Skeletal muscle cell (primary cell): ENCODE measurements at places on chromosomes 5 and 9.

GRCh38 chr5:106085136-106085535 is 1585.6 kb downstream of the EFNA5 start:
- DNase-seq = no peak

- DNase-seq = no peak
These were observed 123.0 kb downstream of the C9orf50 start for GRCh38 chr9:129497813-129498450.

DNA sequence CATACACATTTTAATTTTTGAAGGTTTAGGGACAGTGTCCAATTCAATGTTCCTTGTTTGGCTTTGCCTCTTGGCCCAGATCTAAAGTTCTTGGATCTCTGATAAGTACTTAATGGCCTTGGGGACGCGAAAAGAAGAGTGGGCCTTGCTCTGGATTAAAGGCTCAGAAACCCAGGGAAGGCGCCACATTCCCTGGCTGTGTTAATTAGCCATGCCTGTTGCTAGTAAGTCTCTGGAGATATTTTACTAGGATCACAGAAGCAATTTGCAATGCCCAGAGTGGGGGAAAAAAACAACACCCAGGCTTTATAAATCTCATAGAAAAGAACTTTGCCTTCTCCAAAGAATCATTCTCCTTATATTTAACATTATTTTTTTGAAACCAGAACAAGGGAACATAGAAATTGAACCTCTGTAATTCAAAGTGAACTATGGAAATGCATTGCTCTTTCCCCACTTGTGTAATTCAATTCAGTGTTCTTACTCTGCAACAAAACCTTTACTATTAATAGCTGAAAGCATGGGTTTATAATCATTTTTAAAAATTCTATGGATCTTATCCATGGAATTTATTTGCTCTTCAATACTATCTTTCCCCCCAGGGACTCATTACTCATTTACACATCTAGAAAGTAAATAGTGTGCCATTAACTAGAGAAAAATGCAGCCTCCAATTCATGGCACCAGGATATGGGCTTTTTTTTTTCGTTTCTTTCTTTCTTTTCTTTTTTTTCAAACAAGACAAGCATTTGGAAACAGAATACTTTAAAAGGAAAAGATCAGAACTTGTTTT is 172.2 kb upstream of the ANKRD55 start:
- DNase-seq = no peak

DNA sequence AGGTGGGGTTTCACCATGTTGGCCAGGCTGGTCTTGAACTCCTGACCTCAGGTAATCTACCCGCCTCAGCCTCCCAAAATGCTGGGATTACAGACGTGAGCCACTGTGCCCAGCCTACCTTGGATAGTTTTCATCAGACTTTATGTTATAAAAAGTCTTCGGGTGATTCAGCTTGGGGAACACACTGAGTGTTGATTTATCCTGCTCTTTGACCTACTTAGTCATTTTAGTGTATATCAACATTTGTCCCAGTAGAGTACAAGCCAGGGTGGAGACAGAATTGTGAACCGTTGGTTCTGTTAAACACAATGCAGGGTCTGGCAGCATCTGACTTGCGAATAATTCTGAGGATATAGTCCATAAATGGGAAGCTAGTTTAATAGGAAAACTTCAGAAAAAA is 39.7 kb downstream of the NFX1 start:
- DNase-seq = peak; percentile 73

DNA sequence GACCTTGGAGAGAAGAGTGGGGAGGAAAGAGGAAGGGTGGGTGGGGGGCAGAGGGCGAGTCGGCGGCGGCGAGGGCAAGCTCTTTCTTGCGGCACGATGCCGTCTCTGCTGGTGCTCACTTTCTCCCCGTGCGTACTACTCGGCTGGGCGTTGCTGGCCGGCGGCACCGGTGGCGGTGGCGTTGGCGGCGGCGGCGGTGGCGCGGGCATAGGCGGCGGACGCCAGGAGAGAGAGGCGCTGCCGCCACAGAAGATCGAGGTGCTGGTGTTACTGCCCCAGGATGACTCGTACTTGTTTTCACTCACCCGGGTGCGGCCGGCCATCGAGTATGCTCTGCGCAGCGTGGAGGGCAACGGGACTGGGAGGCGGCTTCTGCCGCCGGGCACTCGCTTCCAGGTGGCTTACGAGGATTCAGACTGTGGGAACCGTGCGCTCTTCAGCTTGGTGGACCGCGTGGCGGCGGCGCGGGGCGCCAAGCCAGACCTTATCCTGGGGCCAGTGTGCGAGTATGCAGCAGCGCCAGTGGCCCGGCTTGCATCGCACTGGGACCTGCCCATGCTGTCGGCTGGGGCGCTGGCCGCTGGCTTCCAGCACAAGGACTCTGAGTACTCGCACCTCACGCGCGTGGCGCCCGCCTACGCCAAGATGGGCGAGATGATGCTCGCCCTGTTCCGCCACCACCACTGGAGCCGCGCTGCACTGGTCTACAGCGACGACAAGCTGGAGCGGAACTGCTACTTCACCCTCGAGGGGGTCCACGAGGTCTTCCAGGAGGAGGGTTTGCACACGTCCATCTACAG is 760 bp downstream of the NPR3 start:
- DNase-seq = no peak

DNA sequence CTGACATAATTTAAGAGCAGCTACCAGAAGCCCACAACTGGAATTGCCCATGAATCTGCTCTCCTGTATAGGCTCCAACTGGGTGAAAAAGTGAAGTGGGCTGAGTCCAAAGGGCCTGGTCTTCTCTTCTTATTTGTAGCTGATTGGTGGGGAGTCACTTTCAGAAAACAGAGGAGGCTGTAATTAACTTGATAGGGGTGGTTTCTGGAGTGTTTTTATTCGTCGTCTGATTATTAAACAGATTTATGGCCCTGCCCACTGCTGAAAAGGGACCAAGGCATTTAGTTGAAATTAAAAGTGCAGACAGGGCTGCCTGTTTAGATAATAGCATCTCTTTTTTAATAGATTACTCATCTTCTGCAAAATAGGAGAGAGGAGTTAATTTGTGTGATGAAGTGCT is 81.0 kb upstream of the SAP30L start:
- no peak for DNase-seq

DNA sequence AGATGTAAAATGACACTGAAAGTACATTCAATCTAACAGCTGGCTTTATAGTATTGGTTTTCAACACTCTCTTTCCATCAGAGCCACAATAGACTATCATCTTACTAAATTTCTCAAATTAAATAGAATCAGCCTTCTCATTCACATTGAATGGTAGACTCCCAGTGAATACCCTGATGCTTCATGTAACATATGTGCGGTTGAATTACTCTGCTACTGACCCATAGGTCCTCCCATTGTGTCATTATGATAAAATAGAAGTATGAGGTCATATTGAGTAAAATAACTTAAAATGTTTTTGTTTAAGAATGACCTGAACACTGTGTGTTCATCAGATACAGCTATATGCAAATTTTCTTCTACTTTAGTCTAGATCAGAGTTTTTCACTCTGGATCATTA is 75.9 kb upstream of the ADAMTSL1 start:
- no peak for DNase-seq

DNA sequence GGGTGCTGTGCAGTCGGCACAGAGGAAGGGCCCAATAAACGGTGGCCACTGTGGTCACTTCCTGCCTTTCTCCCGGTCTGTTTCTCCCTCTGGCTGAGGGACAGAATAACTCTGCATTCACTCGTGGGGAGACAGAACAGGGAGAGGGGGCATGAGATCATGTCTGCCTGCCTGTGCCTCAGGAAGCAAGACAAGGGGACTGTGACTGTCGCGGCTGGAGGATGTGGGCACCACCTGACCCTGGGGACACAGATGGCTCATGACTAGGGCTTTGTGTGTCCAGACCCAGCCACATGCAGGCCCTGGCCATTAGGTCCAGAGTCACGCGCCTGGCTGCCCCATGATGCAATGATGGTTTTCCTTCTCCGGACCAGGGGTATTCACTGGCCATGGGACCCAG is 5.8 kb downstream of the TRUB2 start:
- no peak for DNase-seq

DNA sequence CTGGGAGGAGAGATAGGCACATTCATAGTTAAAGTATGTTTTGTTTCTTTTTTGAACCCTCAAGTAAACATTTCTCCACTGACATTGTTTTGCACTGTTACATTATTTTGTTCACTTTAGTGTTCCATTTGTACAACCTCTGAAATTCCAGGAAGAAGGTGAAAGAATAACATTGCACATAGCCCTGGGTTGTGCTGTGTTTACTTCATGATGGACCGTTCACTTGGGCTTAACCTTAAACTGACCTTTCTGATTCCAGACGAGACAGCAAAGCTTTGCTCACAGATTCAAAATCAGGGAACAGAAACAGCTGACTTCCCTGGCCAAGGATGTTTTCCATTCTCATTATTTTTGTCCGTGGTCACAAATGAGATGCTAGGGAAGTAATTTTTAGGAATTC is 42.8 kb upstream of the GDNF start:
- DNase-seq = no peak

DNA sequence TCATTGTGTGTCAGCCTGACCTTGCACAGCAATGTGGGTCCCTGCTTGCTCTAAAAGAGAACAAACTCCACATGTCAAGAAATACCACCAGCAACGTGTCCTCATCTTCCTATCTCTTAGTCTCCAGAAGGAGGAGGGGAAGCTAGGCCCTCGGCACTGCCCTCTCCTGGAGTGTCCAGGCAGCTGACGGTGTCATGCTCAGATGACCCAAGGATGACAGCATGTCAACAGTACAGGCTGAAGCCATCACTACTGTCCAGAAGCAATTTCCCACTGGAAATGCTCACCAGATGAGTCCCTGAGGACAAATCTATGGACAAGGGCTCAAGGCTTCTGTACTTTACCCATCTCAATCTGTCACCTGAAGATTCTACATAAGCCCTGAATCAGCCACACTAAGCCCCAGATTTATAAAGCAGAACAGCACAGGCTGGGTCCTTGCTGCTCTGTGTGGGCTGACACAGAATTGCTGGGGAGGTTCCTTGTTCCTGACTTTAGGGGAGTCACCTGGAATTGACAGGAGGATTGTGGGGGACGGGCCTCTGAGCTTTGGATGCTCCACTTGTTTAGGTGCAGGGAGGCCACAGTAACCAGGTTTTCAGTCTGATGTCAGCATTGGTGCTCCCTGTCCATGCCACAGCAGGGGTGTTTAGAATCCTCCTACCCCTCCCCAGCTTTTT is 210.2 kb downstream of the DAB2IP start:
- DNase-seq = no peak

GRCh38 chr5:137395011-137395755 is 103.9 kb downstream of the SPOCK1 start:
- DNase-seq = no peak

DNA sequence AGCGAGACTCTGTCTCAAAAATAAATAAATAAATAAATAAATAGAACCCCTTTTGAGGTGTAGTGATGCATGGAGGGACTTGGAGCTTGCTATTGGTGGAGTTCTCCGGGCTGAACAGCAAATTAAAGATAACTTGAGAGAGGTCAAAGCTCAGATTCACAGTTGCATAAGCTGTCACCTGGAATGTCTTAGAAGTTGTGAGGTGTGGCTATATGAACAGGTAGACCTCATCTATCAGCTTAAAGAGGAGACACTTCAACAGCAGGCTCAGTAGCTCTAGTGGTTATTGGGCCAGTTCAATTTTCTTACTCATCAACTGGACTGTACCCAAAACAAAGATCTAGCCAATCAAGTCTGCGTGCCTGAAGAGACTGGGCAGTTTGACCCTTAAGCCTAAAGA is 11.7 kb upstream of the STING1 start:
- DNase-seq = no peak

DNA sequence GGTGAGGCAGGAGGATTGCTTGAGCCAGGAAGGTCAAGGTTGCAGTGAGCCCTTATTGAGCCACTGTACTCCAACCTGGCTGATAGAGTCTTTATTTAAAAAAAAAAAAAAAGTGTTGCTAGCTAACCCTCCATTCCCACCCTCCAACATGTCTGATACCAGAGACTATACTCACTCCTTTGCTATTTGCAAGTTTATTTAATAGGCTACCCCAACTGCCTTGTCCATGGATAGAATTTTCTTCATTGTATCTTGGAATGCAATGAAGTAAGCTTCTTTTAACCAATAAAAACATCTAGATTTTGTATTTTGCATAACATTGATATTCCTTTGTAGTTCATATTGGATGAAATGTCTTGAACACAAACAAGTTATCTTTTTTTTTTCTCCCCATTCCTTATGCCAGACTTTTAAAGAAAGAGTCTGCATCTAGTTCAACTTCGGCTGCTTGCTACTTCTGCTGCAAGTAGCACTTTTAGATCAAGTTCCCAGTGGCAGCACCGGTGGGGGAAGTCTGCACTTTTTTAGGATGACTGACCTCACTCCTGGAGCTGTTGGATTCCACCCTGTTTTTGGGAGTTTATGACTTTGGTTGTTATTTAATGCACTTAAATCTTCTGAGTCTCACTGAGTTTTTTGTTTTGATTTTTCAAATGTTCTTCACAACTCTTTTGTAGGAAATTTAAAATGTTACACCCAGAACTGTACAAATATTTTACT is 112.5 kb downstream of the UHRF2 start:
- DNase-seq = no peak

DNA sequence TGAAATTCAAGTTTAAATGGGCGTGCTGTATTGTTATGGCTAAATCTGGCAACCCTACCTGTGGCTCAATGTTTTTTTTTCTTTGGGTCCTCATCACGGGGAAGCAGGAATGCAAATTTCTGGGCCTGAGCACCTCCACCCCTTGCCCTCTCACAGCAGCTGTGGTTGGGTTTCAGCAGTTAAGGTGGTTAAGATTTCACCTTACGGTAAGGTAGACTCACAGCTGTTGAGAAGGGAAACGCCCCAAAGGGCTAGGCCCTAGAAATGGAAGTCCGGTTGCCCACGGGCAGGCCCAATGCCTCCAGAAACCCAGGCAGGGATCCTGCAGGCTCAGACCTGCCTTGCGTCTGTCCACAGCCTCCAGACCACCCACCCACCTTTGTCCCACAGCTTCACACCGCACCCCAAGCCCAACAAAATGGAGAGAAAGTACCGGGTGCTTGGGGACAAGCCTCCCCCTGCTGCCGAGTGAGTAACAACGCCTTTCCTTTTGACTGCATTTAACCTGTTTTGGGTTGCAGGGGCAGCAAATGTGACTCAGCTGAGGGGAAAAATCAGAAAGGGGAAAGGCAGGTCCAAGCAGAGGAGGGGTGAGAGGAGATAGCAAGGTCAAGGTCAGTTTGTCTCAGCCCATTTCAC is 48.1 kb upstream of the TDRD7 start:
- no peak for DNase-seq

DNA sequence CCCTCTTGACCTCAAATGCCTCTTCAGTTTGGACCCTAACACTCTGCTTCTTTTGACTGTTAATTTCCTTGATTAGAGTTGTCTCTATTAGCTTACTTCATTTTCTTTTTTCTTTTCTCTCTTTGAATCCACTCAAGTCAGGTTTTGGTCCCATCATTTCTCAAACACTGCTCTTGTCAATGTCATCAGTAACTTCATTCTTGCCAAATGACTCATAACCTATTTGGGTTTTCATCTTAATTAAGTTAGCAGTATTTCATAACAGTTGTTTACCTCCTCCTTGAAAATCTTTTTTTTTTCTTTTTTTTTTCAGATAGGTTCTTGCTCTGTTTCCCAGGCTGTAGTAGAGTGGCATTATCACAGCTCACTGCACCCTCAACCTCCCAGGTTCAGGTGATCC is 119.6 kb downstream of the PARP8 start:
- DNase-seq = no peak

- DNase-seq = no peak
These were observed 232.9 kb downstream of the ARRDC3 start for GRCh38 chr5:91150234-91150633.

GRCh38 chr5:124865603-124866354 is 119.3 kb upstream of the ZNF608 start:
- no peak for DNase-seq
